ENCODE measurements at places on chromosomes 6 and 20. TPM values are rescaled to one million over a fixed set of nuclear protein-coding genes. Genes with fewer than 3 reads are reported as not detected.

GRCh38 chr6:63573899-63574553 lies 1.7 kb downstream of the LOC128125822 start:
- peak overlapping the region; percentile 95 for H3K4me3 ChIP-seq
- peak overlapping the region; percentile 95 for H3K27ac ChIP-seq

DNA sequence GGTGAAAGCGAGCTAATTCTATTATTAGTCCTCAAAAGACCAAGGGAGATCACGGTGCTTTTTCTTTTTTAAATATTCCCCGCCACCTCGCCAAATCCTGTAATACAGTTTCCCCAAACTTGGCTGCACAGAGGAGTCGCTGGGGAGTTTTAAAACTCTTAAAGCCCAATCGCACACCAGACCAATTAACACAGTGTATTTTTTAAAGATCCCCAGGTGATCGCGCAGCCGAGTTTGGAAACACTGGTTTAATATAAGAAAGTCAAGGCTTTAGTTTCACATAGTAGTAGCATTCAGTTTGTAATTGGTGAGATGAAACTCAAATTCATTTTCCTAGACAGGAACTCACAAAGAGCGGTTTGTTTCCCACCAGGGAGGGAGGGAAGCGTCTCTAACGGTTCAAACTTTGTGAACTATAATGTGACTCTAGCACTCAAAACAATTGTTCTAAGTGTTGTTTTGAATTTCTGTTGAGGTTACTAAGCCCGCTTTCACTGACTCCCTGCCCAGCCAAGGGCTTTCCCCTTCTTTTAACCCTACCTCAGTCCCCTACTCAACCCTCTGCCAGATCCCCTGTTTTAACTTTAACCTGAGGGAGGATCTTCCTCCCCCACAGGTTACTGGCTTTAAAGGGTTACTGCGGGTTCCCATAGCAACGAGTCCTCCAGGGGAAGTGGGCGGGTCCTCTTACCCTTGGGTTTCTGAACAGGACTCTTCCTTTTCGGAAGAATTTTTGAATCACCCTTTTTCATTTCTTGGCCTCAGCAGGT lies 25.7 kb upstream of the BTBD3 start:
- peak; percentile 51 for DNase-seq
- no peaks in the 10 kb centered on the region for H3K36me3 ChIP-seq
- H3K4me3 ChIP-seq: peak overlapping the region; percentile 86
- peak overlapping the region; percentile 74 for H3K27ac ChIP-seq
- H3K27me3 ChIP-seq: peaks cover 22% of the 10 kb centered on the region
- H3K4me1 ChIP-seq: peaks cover 33% of the 10 kb centered on the region

- DNase-seq: no peak
- H3K27ac ChIP-seq: no peak overlapping the region
- H3K4me3 ChIP-seq: no peak overlapping the region
- no peaks in the 10 kb centered on the region for H3K4me1 ChIP-seq
- H3K36me3 ChIP-seq: no peaks in the 10 kb centered on the region
Observed at GRCh38 chr6:55511122-55511800, 67.7 kb downstream of the HMGCLL1 start.

DNA sequence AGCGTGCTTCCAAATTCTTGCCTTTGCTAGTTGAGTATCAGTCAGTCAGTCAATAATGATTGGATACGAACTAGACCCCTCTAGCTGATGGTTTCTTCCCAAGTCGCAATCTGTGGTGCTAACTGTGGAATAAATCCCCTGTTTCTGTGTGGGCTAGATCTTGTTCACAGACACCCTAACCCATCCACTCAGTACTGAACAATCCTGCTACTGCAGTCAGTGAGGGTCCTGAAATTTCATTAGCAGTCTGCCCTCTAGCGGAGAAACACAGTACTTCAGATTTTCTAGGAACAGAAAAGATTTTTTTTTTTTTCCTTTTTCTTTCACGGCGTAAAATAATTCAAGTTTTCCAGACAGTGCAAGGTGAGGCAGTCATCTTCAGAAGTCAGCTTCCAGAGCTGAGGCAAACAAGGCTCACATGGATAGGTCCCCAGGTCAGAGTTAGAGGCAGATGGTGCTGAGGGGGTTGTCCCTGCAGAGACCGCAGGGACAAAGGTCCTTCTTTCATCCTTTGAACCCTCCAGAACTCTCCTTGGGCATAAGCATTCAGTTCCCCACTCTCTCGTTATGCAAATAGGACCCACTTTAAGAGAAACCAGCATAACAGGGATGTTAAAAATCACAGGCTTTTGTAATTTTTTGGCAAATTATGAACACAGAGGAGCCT lies 119.6 kb downstream of the SCML4 start:
- peaks cover 1% of the 10 kb centered on the region for H3K27me3 ChIP-seq
- H3K36me3 ChIP-seq: peaks cover 2% of the 10 kb centered on the region
- H3K4me1 ChIP-seq: peaks cover 15% of the 10 kb centered on the region

DNA sequence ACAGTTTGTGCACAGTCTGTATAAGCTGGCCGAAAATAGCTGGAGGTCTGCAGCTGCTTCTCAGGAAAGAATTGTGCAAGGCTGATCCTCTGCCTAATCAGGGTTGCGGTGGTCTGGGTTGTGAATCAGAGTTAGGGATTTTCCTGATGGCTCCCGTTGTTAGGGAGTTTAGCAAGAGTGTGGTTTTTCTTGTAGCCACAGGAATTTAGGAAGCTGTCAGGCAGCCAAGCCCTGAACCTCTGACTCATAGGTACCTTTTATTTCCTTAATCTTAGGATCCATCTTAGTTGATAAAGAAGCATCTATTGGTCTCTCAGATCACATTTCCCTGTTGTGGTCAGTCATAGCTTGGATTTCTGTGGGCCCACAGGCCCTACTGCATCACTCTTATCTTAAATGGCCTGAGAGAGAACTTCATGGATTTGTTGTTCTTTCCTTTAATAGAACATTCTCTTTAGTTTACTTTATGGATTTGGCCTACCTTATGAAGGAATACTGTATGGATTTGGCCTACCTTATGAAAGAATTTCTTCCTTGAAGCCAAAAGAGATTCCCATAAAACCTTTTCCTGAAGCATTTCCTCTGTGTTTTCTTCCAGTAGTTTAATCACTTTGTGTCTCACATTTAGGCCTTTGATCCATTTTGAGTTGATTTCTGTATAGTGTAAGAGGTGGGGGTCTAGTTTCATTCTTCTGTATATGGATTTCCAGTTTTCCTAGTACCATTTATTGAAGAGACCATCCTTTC lies 10.3 kb downstream of the KIF25 start:
- DNase-seq: no peak
- H3K36me3 ChIP-seq: no peaks in the 10 kb centered on the region
- H3K4me3 ChIP-seq: no peak overlapping the region
- no peaks in the 10 kb centered on the region for H3K4me1 ChIP-seq

DNA sequence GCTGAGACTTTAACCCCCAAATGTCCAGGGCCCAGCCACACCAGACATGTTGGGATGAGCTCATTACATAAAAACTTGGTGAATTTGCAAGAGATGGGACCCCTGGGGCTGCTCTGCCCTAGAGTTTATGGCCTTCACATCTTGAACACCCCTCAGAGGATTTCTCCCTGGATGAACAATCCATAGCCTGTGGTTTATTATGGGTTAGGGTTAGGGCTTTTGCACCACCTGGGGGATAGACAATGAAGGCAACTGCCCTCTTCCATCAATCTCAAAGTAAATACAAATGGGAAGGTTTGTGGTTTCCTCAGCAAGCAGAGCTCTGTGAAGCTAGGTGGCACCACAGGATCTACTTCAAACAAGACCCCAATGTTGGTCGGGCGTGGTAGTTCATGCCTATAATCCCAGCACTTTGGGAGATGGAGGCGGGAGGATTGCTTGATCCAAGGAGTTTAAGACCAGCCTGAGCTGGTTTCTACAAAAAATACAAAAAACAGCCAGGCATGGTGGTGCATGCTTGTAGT lies 17.4 kb downstream of the SPINT3 start:
- DNase-seq: no peak
- no peaks in the 10 kb centered on the region for H3K36me3 ChIP-seq
- peaks cover 13% of the 10 kb centered on the region for H3K27me3 ChIP-seq
- no peaks in the 10 kb centered on the region for H3K4me1 ChIP-seq
- H3K27ac ChIP-seq: no peak overlapping the region

DNA sequence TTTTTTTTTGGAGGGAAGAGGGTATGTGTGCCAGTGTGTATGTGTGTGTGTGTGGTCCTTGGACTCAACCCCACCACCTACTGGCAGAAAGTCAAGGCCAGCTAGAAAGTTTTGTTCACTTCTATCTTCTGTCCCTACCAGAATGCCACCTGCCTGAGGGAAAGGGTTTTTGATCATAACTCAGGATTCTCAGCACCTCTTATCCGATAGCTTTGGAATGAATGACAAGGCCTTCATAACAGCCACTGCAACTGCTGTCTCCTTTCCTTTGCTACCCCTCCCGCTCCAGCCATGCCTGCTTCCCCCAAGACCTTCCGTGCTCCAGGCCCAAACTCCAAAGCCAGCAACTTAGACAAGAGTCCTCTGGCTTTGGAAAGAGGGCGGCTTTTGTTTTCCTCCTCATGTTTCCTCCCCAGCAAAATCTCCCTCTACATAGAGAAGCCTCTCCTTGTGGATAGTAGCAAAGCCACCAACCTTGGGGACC lies 18.7 kb downstream of the BTN3A1 start:
- peaks cover 24% of the 10 kb centered on the region for H3K36me3 ChIP-seq
- H3K4me3 ChIP-seq: no peak overlapping the region
- H3K4me1 ChIP-seq: peaks cover 4% of the 10 kb centered on the region
- no peaks in the 10 kb centered on the region for H3K27me3 ChIP-seq

GRCh38 chr6:151901009-151901411 lies 93.5 kb downstream of the ESR1 start:
- H3K4me3 ChIP-seq: no peak overlapping the region
- H3K4me1 ChIP-seq: no peaks in the 10 kb centered on the region
- DNase-seq: no peak
- H3K27me3 ChIP-seq: peaks cover 1% of the 10 kb centered on the region
- no peak overlapping the region for H3K27ac ChIP-seq
- H3K36me3 ChIP-seq: no peaks in the 10 kb centered on the region

DNA sequence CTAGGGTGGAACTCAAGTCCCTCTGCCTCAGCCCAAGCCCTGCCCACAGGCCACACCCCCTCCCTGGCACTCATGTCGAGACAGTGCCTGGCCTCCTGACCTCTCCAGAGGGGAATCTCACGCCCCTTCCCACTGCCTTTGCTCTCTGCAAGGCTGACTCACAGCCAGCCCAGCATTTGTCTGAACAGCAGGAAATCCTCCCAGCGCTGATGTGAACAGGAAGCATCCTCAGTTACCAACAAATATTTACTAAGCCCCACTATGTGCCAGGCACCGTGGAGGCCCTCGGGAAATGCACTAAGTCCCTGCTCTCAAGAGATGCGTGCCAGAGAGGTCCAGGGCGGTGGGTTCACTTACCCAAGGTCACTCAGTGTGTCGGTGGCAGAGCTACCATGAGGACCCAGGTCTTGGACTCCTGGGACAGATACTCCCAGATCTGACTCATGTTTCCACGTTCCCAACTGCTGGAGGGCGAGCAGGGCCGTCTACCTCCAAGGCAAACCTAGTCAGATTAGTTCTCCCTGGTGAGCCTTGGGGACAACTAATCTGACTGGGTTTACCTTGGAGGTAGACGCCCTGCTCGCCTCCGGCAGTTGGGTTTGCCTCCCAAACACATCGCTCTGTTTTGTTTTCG lies 7.8 kb downstream of the ADA start:
- H3K4me1 ChIP-seq: peaks cover 87% of the 10 kb centered on the region
- H3K27me3 ChIP-seq: no peaks in the 10 kb centered on the region
- H3K36me3 ChIP-seq: peaks cover 21% of the 10 kb centered on the region
- peak overlapping the region; percentile 97 for H3K27ac ChIP-seq

GRCh38 chr6:16547587-16547986 lies 213.7 kb downstream of the ATXN1 start:
- H3K4me1 ChIP-seq: peaks cover 28% of the 10 kb centered on the region
- DNase-seq: no peak
- no peaks in the 10 kb centered on the region for H3K27me3 ChIP-seq
- no peak overlapping the region for H3K27ac ChIP-seq
- H3K36me3 ChIP-seq: peaks cover 36% of the 10 kb centered on the region

DNA sequence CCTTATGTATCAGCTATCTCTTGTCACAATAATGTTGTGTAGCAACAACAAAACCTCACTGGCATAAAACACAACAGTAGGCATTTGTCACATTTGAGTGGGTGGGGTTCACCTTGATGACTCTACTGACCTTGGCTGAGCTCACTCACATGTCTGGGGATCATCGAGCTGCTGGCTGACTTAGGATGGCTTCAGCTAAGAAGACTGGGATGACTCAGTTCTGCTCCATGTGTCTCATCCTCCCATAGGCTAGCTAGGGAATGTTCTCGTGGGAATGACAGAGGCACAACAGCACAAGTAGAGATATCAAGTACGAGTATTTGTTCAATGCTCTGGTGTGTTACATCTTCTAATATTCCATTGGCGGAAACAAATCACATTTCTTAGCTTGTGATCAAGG lies 167.9 kb downstream of the PLCB1 start:
- no peak overlapping the region for H3K4me3 ChIP-seq
- H3K27me3 ChIP-seq: no peaks in the 10 kb centered on the region
- H3K36me3 ChIP-seq: no peaks in the 10 kb centered on the region
- no peak for DNase-seq
- H3K27ac ChIP-seq: no peak overlapping the region
- H3K4me1 ChIP-seq: no peaks in the 10 kb centered on the region

DNA sequence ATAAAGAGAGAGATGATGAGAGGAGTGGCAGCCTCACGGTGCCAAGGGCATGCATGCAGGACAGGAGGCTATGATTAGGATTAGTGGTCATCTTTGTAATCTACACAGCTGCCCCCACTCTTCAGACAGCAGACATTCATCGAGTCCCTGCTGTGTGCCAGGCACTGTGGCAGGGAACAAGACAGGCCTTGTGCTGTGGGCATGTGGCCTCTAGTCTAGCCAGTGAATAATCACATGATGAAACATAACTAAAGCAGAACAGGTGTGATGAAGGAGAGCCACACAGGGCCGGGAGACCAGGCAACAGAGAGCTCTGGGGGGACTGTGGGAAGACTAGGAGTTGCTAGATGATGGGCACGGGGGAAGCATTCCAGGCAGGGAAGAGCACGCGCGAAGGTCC lies 22.2 kb downstream of the TOX2 start:
- H3K4me3 ChIP-seq: no peak overlapping the region
- H3K27ac ChIP-seq: no peak overlapping the region
- no peak for DNase-seq
- peaks cover 4% of the 10 kb centered on the region for H3K36me3 ChIP-seq

- no peaks in the 10 kb centered on the region for H3K4me1 ChIP-seq
- H3K36me3 ChIP-seq: no peaks in the 10 kb centered on the region
- no peaks in the 10 kb centered on the region for H3K27me3 ChIP-seq
- H3K4me3 ChIP-seq: no peak overlapping the region
- no peak for DNase-seq
Observed at GRCh38 chr20:8512003-8512402, 379.9 kb downstream of the PLCB1 start.

Gene SPTLC3
- 0.18 TPM for total RNA-seq

Gene PDYN
- not detected for total RNA-seq

Gene CDH26
- 0.56 TPM for total RNA-seq

All from activated T-helper 1 cell treated with anti-CD3 and anti-CD28 coated beads, Interleukin-12 subunit alpha, Interleukin-12 subunit beta, Interleukin-2, Interleukin-4 antibody, amounts not matched to agents 30 ng/mL and 10 ng/mL and 1 ng/mL, durations not matched to agents 14 hours and 24 hours and 36 hours (primary cell).